ENCODE measurements at places on chromosomes 5 and 9. TPM values are rescaled to one million over a fixed set of nuclear protein-coding genes. Genes with fewer than 3 reads are reported as not detected.

DNA sequence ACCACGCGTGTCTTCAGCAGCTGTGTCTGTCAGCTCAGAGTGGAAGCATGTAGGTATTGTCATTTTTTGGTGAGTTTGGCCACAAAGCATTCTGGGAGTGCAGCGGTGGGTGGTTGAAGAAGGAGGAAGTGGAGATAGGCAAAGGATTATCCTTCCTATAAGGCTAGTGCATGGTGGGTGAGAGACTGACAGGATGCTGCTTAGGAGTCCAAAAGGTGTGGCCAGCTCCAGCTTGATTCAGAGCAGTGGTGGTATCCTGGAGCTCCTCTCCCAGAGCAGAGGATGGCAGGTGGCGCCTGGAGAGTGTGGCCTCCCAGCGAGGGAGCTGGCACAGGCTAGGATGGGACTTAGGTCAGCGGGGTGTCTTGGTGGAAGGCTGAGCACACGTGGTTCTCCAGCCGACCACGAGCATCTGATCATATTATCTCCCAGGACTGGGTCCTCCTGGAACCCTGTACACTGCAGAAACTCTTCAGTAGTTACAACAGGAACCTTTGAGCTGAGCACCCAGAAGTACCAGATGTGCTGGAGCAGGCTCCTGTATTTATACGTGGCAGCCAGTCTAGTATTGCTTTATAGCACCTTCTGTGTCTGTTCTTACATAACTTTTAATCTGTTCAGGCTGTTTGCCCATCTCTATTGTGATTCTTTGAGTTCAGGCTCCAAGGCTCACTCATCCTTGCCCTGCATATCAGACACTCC lies 29.6 kb downstream of the MAML1 start:
- H3K27me3 ChIP-seq, result no peaks in the 10 kb centered on the region
- DNase-seq, result no peak
- H3K4me3 ChIP-seq, result no peak overlapping the region
- peaks cover 16% of the 10 kb centered on the region for H3K36me3 ChIP-seq
- H3K4me1 ChIP-seq, result peaks cover 79% of the 10 kb centered on the region
- peak overlapping the region; percentile 29 for H3K27ac ChIP-seq

DNA sequence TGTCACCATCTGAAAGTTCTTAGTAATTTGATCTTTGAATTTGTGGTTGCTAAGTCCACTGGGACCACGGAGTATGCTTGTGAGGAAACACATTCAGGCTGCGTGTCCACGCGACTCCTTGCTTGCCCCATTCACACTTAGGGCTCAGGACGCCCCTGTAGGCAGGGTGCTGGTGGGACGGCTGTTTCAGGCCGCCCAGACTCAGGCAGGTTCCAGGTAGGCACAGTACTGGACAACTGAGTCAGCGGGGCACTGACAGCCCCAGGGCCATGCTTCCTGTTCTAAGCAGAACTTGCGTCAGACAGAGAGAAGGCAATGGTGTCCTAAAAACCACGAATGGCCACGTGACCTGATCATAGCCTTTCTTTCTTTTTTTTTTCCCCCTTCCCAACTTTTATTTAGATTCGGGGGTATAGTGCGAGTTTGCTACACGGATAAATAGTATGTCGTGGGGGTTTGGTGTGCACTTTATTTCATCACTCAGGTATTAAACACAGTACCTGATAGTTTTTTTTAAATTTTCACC lies 7.7 kb upstream of the RASGEF1C start:
- H3K4me3 ChIP-seq, result no peak overlapping the region
- H3K27me3 ChIP-seq, result no peaks in the 10 kb centered on the region
- H3K27ac ChIP-seq, result no peak overlapping the region
- H3K36me3 ChIP-seq, result no peaks in the 10 kb centered on the region
- no peak for DNase-seq
- peaks cover 6% of the 10 kb centered on the region for H3K4me1 ChIP-seq

DNA sequence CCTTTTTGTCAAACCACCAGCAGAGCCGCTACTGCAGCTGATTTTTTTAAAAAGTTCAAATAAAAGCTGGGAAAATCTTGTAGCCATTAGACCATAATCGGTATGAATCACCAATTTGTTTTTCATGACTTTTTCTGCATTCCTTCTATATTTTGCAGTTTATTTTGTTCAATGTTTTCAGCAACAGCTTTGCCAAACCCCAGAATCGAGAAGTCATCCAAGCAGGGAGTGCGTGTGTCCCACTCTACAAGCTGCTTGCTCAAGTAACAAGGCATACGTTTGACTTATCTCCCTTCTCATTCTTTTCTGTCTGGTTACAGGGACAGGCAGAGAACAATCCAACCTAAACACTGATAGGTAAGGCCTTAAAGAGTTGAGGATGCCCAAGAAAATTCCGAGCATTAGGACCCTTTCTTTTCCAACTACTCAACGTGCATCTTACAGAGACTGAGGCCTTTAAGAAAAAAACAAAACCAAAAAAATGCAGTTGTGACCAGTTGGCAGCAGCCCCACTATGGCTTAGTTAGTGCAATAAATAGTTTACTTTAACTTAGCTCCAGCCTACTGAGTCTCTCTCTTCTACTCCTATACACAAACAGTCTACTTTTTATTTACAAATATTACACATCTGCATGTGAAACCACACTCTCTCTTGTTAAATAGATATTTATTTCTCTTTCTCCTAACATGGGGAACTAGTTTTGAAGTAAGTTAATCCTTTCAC lies 134.7 kb upstream of the SLIT3 start:
- no peak overlapping the region for H3K27ac ChIP-seq
- H3K4me1 ChIP-seq, result peaks cover 14% of the 10 kb centered on the region
- H3K36me3 ChIP-seq, result no peaks in the 10 kb centered on the region
- H3K27me3 ChIP-seq, result no peaks in the 10 kb centered on the region
- no peak for DNase-seq

The FGFR4 gene
- 3.6 TPM for total RNA-seq

The MPDZ gene
- total RNA-seq, result 59.5 TPM

DNA sequence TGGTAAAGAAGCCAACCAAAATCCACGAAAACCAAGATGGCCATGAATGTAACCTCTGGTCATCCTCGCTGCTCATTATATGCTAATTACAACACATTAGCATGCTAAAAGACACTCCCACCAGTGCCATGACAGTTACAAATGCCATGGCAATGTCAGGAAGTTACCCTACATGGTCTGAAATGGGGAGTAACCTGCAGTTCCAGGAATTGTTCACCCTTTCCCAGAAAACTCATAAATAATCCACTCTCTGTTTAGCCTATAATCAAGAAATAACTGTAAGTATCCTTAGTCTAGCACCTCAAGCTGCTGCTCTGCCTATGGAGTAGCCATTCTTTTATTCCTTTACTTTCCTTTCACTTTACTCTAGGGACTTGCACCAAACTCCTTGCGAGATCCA lies 160.6 kb downstream of the EFNA5 start:
- no peaks in the 10 kb centered on the region for H3K4me1 ChIP-seq
- no peaks in the 10 kb centered on the region for H3K36me3 ChIP-seq
- H3K27me3 ChIP-seq, result no peaks in the 10 kb centered on the region
- H3K4me3 ChIP-seq, result no peak overlapping the region
- no peak for DNase-seq

- H3K36me3 ChIP-seq, result no peaks in the 10 kb centered on the region
- no peak for DNase-seq
- no peaks in the 10 kb centered on the region for H3K27me3 ChIP-seq
- H3K4me1 ChIP-seq, result no peaks in the 10 kb centered on the region
Observed at GRCh38 chr5:120509053-120509452, 45.0 kb downstream of the PRR16 start.

DNA sequence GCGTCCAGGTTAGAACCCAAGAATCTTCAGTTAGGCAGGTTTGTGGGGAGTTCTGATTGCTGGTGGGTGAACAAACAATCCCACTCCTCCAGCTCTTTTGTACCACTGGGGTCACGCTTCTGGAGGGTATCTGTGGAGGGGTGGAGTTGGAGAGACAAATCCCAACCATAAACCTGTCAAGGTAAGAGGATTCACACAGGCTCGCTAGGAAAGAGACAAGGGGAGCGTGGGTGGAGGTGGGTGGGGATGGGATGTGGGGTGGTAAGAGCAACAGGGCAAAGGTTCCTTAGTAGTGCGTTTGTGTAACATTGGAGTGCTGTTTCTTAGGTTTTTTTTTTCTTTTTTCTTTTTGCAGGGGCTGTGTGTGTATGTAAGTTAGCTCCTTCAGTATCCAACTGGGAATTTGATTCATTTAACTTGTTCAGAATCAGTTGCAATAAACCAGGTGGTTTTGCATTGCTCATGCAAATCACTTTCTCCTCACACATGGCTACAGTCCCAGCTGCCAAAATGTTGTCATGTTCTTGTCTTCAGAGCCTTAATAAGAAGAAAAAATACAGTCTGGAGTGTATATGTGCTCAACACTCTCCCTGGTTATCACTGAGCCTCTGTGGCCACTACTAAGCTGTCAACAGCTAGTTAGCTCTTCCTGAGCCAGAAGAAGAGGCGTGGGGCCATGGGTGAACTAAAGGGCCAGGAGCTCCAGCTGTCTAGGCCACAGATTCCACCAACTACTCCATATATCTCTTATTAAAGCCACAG lies 164.0 kb upstream of the RAD23B start:
- no peak overlapping the region for H3K27ac ChIP-seq
- no peaks in the 10 kb centered on the region for H3K36me3 ChIP-seq
- H3K4me3 ChIP-seq, result no peak overlapping the region
- DNase-seq, result no peak

DNA sequence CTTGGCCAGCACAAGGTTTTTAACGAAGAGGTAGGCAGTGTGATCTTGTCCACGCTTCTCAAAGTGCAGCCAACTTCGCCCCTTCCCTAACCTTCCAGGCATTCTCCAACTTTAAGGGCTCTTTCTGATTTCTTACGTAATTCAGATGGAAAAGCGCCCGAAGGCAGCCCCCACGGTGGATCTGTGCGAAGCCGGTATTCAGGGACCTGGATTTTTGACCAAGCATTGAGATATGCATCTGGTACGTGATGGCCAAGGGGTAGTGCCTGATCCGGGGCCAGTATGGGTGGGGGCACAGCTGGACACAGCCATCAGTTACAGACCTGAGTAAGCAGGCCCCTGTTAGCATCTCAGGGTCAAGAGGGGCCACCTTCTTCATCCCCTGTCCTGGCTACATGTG lies 80.0 kb downstream of the AMBP start:
- no peaks in the 10 kb centered on the region for H3K36me3 ChIP-seq
- H3K4me1 ChIP-seq, result peaks cover 15% of the 10 kb centered on the region
- no peaks in the 10 kb centered on the region for H3K27me3 ChIP-seq
- no peak for DNase-seq

GRCh38 chr5:67032921-67033664 lies 163.5 kb downstream of the CD180 start:
- H3K27ac ChIP-seq, result peak overlapping the region; percentile 67
- no peak for DNase-seq
- no peaks in the 10 kb centered on the region for H3K27me3 ChIP-seq
- no peak overlapping the region for H3K4me3 ChIP-seq
- H3K36me3 ChIP-seq, result no peaks in the 10 kb centered on the region

DNA sequence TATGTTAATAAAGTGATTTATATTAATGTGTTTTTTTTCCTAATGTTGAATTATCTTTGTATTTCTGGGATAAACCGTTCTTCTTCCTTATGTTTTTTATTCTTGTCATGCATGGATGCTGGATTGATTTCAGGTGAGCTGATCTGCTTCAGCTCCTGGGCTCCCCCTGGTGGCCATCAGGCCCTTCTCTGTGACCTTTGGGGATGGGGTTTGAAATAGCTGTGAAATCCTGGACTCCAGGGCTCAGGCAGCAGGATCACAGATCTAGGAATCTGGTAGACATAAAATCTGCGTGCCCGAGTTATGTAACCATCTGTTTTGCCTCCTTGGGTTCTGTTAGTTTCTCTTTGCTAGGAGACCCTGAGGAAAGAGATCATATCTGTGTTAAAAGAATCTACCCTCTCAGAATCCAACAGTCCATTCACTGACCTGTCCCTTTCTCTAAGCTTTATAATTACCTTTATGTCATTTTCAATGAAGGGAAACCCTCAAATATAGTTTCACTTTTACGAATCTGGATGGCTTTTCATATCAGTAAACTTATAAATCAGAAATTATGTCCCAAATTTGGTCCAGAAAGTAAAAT lies 12.2 kb upstream of the OR13J1 start:
- H3K36me3 ChIP-seq, result no peaks in the 10 kb centered on the region
- H3K27ac ChIP-seq, result no peak overlapping the region
- H3K4me3 ChIP-seq, result no peak overlapping the region
- no peaks in the 10 kb centered on the region for H3K27me3 ChIP-seq

The DMRT3 gene
- total RNA-seq, result not detected

- no peaks in the 10 kb centered on the region for H3K27me3 ChIP-seq
- no peak overlapping the region for H3K4me3 ChIP-seq
- no peaks in the 10 kb centered on the region for H3K36me3 ChIP-seq
Observed at GRCh38 chr9:73118898-73119554, 32.6 kb upstream of the ANXA1 start.

GRCh38 chr9:97906236-97906831 lies 16.0 kb downstream of the TRMO start:
- no peak for DNase-seq
- no peak overlapping the region for H3K4me3 ChIP-seq
- peaks cover 11% of the 10 kb centered on the region for H3K4me1 ChIP-seq
- H3K27me3 ChIP-seq, result no peaks in the 10 kb centered on the region

DNA sequence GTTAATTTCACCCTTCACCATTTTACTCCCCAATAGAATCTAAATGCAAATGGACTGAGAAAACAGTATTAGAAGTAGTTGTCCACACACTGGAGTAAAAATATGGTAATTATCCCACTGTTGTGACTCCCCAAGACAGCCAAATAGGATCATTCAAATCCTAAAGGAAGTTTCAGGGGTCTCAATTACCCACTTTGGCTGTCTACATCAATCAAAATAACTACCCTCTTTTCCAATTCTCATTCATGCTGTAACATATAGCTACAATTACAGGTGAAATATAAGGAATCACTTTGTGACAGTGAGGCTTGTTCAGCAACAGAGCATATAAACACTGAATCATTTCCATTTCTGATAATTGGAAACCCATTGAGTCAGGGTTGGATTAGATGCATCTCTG lies 220.1 kb downstream of the TMEM232 start:
- DNase-seq, result no peak
- H3K36me3 ChIP-seq, result no peaks in the 10 kb centered on the region
- no peaks in the 10 kb centered on the region for H3K27me3 ChIP-seq
- no peak overlapping the region for H3K4me3 ChIP-seq

GRCh38 chr5:18876565-18876964 lies 1111.4 kb downstream of the CDH18 start:
- no peak overlapping the region for H3K27ac ChIP-seq
- no peaks in the 10 kb centered on the region for H3K4me1 ChIP-seq
- no peak for DNase-seq
- no peak overlapping the region for H3K4me3 ChIP-seq
- no peaks in the 10 kb centered on the region for H3K36me3 ChIP-seq

The INPP5E gene
- total RNA-seq, result 17.1 TPM

- no peak for DNase-seq
- no peaks in the 10 kb centered on the region for H3K36me3 ChIP-seq
- peak overlapping the region; percentile 5 for H3K27ac ChIP-seq
- no peaks in the 10 kb centered on the region for H3K27me3 ChIP-seq
- no peak overlapping the region for H3K4me3 ChIP-seq
Observed at GRCh38 chr9:95733741-95734666, 141.5 kb upstream of the ERCC6L2 start.

The CA9 gene
- total RNA-seq, result not detected
